Activated naive CD4-positive, alpha-beta T cell treated with anti-CD3 and anti-CD28 coated beads for 36 hours (primary cell): ENCODE measurements at places on chromosomes 12 and 14.
A peak's percentile ranks its signal among the peaks of the same experiment; 100 is the strongest.

DNA sequence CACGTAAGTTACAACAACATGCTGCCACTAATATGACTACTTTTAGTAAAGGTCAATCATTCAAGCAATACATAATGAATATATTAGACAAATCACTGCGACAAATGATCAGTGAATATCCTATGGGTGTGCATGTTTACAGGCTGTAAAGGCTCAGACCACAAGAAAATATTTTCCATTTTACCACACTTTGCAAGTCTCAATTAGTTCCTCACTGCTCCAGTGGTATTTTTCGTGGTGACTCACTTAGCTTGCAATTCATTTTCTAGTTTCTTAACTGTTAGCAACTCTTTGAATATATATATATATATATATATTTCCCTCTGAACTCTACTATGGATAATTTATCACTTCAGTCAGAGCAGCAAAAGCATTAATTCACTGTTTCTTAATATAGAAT, 96.9 kb downstream of the EML5 start:
- no peaks in the 10 kb centered on the region for H3K4me1 ChIP-seq
- H3K4me3 ChIP-seq: no peak overlapping the region
- no peaks in the 10 kb centered on the region for H3K27me3 ChIP-seq
- H3K27ac ChIP-seq: no peak overlapping the region
- DNase-seq: no peak

DNA sequence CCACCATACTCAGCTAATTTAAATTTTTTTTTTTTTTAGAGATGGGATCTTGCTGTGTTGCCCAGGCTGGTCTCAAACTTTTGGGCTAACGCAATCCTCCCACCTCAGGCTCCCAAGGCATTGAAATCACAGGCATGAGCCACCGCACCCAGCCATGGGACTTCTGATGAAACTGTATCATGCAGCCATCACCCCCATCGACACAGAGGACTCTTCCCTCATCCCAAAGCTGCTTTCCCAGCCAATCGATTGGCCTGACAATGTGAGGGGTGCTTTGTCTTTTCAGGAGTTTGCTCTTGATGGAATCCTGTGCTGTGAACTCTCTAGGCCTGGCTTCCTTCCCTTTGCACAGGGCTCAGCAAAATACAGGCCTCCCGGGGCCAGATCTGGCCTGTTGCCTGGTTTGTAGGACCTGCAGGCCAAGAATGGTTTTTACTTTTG, 59.6 kb upstream of the NCOR2 start:
- H3K4me1 ChIP-seq: no peaks in the 10 kb centered on the region
- H3K27ac ChIP-seq: no peak overlapping the region
- DNase-seq: no peak
- no peaks in the 10 kb centered on the region for H3K36me3 ChIP-seq
- no peak overlapping the region for H3K4me3 ChIP-seq

GRCh38 chr12:132507656-132508490, 17.9 kb downstream of the FBRSL1 start:
- peaks cover 2% of the 10 kb centered on the region for H3K36me3 ChIP-seq
- no peak overlapping the region for H3K4me3 ChIP-seq
- DNase-seq: no peak
- H3K4me1 ChIP-seq: peaks cover 42% of the 10 kb centered on the region
- no peak overlapping the region for H3K27ac ChIP-seq
- H3K27me3 ChIP-seq: no peaks in the 10 kb centered on the region

DNA sequence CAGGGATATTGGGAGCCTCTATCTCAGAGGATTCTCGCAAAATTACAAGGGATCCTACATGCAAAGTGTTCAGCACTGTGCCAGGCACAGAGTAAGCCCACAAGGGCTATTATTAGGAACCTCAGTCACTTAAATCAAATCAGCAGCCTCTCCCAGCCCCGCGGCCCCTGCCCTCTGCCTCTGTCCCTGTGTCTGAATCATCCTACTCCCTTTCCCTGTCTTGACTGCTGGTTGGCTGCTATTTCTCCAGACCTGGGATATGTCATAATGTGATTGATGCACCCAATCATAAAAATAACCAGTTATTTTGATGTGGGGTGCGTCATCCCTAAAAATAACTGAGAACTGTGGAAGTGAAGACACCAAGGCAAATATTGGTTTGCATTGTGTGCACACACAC, 176.3 kb downstream of the KSR2 start:
- no peak for DNase-seq
- no peak overlapping the region for H3K4me3 ChIP-seq
- no peaks in the 10 kb centered on the region for H3K36me3 ChIP-seq

GRCh38 chr14:30706704-30707103, 84.6 kb downstream of the SCFD1 start:
- no peak overlapping the region for H3K4me3 ChIP-seq
- H3K27me3 ChIP-seq: no peaks in the 10 kb centered on the region
- no peak for DNase-seq
- peaks cover 13% of the 10 kb centered on the region for H3K36me3 ChIP-seq
- no peak overlapping the region for H3K27ac ChIP-seq
- no peaks in the 10 kb centered on the region for H3K4me1 ChIP-seq

GRCh38 chr12:45732250-45732649, 2.7 kb downstream of the ARID2 start:
- no peaks in the 10 kb centered on the region for H3K27me3 ChIP-seq
- peaks cover 26% of the 10 kb centered on the region for H3K36me3 ChIP-seq
- H3K4me1 ChIP-seq: peaks cover 36% of the 10 kb centered on the region
- no peak for DNase-seq
- H3K4me3 ChIP-seq: peak overlapping the region; percentile 68

DNA sequence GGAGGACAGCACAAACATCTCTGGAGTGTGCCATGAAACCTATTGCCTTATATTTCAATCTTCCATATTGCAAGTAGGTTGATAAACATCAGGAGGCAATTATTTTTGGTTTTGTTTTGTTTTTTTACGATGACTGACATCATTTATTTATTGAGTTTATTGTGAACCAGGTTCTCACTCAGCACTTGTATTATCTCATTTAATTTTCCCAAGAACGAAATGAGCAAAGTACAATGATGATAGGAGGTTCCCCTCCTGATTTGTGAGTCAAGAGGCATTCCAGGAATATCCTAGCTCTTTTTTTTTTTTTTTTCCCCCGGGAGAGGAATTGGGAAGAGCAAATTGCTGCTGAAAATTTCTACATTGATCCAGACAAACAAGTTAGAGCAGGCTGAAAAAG, 4.7 kb downstream of the SOCS2 start:
- H3K4me1 ChIP-seq: peaks cover 33% of the 10 kb centered on the region
- H3K4me3 ChIP-seq: no peak overlapping the region
- no peak overlapping the region for H3K27ac ChIP-seq

DNA sequence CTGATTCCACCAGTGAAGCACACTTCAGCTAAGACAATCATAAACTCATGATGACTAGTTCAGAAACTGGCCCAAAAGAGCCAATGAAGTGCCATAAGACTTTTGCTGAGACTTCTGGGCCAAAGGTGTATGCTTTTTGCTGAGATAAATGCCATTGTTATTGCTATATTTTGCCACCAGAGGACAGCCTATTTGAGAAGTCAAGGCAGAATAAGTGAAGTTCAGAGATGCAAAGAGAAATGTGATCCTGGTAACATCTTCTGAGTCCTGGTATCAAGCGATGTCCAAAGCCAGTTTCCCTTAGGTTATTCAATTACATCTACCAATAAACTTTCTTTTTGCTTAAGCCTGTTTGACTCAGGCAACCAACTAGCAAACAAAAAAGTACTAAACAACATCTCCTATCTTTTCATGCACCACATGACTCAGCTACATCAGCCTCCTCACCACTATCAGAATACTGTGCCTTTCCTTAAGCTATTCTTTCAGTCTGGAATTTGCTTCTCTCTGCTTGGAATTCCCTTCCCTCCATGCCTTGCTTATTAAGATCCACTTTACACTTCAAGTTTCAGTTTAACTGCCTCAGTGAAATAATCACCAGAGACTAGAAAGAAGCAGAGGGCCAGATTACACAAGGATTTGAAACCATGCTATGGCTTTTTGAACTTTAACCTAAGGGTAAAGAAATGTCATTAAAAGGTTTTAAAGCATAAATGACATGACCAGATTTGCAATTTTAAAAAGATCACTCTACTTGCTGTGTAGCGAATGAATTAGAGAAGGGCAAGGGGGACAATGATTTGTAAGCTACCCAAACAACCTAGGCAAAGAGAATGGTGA, 14.0 kb downstream of the CRY1 start:
- peaks cover 3% of the 10 kb centered on the region for H3K36me3 ChIP-seq
- H3K27ac ChIP-seq: no peak overlapping the region
- no peak overlapping the region for H3K4me3 ChIP-seq
- H3K4me1 ChIP-seq: peaks cover 14% of the 10 kb centered on the region
- no peaks in the 10 kb centered on the region for H3K27me3 ChIP-seq

- no peak for DNase-seq
- H3K4me1 ChIP-seq: peaks cover 24% of the 10 kb centered on the region
- no peaks in the 10 kb centered on the region for H3K27me3 ChIP-seq
- H3K36me3 ChIP-seq: peaks cover 2% of the 10 kb centered on the region
Measured at GRCh38 chr12:47293406-47293805, 213.6 kb upstream of the AMIGO2 start.

DNA sequence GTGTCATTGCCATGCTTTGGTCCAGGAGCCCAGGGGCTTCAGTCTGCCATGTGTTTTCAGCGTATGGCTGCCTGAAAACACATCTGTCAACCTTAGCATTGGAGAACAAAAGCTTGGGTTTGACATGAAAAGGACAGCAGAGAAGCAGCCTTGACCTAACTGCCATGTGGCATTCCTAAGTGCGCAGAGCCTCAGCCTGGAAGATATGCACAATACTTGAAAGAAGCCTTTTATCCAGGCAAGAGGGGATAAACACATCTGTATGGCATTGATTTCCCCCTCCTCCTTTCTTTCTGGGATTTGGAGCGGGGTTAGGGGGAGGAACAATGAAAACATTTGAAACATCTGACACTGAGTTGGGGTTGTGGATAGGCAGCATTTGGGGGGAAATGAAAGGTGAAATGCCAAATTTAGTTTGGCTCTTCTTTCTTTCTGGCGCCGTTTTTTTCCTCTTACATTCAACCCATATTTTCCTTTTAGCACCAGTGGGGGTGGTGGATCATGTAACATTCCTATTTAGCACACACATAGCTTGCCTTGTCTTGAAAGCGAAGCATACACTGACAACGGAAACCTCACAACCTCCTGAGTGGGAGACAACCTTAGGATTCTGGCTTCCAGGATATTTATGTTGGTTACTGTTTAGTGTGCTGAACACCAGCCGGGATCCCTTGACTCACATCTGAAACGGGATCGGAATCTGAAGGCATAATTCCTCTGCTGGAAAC, 177.0 kb downstream of the C12orf75 start:
- H3K4me1 ChIP-seq: no peaks in the 10 kb centered on the region
- H3K27ac ChIP-seq: no peak overlapping the region
- no peak for DNase-seq
- no peaks in the 10 kb centered on the region for H3K36me3 ChIP-seq

GRCh38 chr12:46133751-46134150, 135.1 kb downstream of the SLC38A1 start:
- no peak overlapping the region for H3K27ac ChIP-seq
- H3K4me3 ChIP-seq: no peak overlapping the region
- no peaks in the 10 kb centered on the region for H3K27me3 ChIP-seq
- no peaks in the 10 kb centered on the region for H3K36me3 ChIP-seq

DNA sequence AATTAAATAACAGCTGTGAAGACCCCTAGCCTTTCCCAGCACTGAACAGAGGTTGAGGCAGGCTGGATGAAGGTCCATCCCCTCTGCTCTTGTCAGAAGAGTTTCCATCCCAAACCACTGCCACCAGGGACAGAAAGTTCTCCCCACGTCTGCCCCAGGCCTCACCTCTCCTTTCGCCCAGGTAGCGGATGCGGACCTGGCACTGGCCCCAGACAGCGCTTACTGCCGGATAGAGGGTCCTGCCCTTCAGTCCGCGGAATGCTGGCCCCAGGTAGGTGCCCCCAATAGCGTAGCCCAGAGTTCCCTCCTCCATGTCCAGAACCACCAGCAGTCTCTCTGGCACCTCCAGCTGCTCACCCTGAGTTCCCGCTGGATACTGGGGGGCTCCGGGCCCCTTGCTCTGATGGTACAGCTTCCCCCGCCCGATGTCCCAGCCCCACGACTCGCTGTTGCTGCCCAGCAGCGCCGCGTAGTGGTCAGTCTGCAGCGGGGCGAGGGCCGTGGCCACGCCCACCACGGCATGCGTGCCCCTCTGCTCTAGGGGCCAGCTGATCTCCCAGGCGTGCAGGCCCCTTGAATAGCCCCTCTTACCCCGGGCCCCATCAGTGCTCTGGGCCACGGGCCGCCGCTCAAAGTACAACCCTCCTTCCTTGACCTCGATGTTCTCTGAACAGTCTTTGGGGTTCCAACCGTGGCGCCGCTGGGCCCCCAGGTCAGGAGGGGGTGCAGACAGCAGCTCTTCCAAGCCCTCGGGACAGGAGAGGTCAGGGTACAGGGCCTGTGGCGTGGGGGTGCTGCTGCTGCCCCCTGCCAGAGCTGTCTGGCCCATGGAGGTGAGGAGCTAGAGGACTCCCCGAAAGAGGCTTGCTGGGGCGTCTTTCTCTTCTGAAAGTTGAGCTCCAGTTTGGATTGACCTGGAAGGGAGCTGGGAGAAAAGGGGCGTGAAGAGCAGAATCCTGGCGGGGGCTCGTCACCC, 742 bp downstream of the SPSB2 start:
- peaks cover 47% of the 10 kb centered on the region for H3K4me1 ChIP-seq
- peaks cover 44% of the 10 kb centered on the region for H3K36me3 ChIP-seq
- no peaks in the 10 kb centered on the region for H3K27me3 ChIP-seq
- H3K4me3 ChIP-seq: peak overlapping the region; percentile 88
- peak; percentile 86 for DNase-seq

- no peaks in the 10 kb centered on the region for H3K4me1 ChIP-seq
- DNase-seq: no peak
- no peaks in the 10 kb centered on the region for H3K36me3 ChIP-seq
- no peak overlapping the region for H3K4me3 ChIP-seq
- H3K27me3 ChIP-seq: no peaks in the 10 kb centered on the region
Measured at GRCh38 chr14:91516663-91517388, 6.7 kb upstream of the PPP4R3A start.

GRCh38 chr14:34113005-34113511, 162.2 kb upstream of the EGLN3 start:
- H3K4me1 ChIP-seq: no peaks in the 10 kb centered on the region
- H3K27me3 ChIP-seq: peaks cover 5% of the 10 kb centered on the region
- no peak overlapping the region for H3K27ac ChIP-seq
- no peaks in the 10 kb centered on the region for H3K36me3 ChIP-seq
- no peak for DNase-seq

GRCh38 chr12:7879246-7879645, 6.5 kb upstream of the SLC2A14 start:
- H3K27me3 ChIP-seq: no peaks in the 10 kb centered on the region
- no peaks in the 10 kb centered on the region for H3K36me3 ChIP-seq
- H3K27ac ChIP-seq: no peak overlapping the region
- no peaks in the 10 kb centered on the region for H3K4me1 ChIP-seq

DNA sequence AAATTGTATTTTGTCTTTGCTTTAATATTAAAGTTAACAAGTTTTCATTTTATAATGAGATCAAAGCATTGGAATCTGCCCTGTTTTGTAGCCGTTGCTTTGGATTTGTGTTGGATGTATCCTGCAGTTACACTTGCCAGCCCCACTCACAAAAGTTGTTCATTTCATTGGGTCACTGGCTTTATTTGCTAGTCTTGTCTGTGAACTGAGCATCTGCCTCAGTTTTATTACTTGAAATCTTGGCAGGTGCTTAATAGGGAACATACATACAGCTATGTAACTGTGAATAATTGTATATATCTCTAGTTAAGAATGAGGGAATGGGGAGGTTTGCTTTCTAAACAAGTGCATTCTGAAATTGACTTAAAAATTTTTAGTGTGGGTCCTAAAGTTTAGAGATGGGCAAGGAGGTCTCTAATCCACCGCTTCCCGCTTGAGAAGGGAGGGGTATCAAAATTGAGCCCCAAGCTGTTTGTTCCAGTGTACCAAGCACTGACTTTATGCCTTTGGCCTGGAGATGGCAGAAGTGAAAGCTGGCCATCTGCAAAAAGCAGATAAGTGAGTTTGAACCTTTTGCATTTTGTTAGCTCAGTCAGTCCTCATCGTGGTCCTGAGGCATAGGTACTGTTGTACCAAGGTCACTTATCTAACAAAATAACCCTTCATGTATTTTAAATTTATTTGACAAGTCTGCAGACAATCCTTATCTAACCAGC, 9.3 kb downstream of the EIF5 start:
- no peak overlapping the region for H3K27ac ChIP-seq
- H3K4me1 ChIP-seq: peaks cover 18% of the 10 kb centered on the region
